ENCODE measurements at places on chromosomes 11 and 22.

- DNase-seq = no peak
Measured at GRCh38 chr11:123833095-123833494, 26.9 kb upstream of the OR6M1 start.

GRCh38 chr11:15418921-15419320 lies 304.2 kb downstream of the INSC start:
- no peak for DNase-seq

DNA sequence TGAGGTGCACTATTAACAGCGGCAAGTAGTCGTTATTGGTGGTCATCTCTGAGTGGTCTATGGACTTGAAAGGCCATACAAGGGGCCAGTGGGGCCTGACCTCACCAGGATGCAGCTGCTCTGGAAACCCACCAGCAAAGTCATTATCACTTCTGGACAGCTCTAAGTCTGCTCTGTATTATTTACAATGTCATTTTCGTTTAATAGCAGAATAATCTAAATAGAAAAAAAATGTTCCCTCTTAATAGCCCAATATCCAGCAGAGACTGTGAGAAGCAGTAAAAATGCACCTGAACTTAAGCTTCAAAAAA lies 85.0 kb upstream of the EED start:
- DNase-seq = no peak

GRCh38 chr11:22763166-22763565 lies 66.4 kb downstream of the SVIP start:
- no peak for DNase-seq

DNA sequence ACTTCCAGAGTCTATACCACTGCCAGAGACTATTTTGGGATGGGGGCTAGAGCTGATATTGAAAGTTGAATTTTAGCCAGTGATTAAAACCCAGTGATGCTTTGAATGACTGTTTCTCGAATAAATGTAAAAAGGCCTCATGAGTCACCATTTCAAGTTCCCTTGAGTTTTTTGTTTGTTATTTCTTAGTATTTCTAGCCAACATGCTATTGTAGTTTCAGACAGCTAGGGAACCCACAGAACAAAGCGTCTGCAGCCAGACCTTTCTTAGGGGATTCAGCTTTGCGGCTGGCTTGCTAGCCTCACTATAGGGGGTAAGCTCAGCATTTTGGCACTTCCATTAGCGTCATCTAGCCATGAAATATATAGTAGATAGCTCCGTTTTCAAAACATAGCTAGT lies 66.5 kb downstream of the DBX1 start:
- no peak for DNase-seq

DNA sequence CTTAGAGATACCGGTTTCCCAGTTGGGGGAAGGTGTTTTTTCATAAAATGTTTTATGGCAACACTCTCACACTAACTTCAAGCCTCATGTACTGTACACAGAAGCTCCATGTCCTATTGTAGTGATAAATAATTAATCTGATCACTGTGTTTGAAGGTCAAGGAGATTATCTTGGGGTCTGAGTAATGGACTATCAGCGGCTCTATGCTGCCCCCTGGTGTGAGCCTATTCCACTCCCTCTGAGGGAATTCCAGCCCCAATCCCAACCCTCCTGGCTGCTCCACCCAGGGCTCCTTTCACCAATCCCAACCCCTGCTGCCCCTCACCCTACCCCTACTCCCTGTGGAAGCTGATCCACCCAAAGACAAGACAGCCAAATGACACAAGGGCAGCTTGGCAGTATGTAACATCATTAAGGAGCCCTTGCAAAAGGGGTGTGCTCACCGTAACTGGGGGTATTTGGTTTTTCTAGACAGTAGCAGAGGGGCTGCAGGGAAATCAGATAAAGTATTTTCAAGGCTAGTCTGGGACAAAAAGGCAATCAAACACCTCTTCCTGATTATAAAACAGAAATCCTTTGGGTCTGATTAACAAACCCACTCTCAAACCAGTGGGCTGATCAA lies 22.3 kb downstream of the HPS4 start:
- DNase-seq = peak; percentile 8

- DNase-seq = no peak
Measured at GRCh38 chr11:132886335-132886734, 646.0 kb downstream of the OPCML start.

DNA sequence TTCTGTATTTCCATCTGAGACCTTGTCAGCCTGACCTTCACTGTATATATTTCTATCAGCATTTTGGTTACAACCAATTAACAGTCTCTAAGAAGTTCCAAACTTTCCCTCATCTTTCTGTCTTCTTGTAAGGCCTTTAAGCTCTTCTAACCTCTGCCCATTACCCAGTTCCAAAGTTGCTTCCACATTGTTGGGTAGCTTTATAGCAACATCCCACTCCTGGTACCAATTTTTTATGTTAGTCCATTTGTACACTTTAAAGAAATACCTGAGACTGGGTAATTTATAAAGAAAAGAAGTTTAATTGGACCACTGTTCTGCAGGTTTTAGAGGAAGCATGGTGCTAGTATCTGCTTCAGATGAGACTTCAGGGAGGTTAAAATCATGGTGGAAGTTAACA lies 1979.7 kb upstream of the RAG2 start:
- no peak for DNase-seq

DNA sequence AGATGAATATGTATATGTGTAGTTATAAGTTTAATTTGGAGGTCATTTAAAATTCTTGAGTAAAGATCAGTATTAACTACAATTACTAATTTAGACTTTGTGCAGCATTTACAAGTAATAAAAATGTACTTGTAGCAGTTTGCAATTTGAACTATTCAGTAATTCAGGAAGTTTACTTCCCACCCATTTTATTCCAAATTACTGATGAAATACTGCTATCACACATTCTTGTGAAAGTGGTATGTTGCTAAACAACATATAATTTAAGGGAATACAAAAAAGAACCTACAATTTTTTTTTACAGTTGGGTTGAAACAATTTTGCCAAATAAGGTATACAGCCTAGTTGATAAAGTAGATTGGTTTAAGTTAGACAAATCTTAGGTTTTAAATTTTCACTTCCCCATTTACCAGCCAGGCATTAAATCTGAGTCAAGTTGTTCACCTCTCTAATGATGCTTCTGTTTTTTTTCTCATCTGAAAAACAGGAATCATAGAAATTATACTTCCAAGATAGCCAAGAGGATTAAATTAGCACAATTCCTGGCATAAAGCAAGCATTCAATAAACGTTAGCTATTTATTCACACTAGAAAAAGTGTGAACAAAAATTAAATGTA lies 45.3 kb downstream of the ZBTB44 start:
- no peak for DNase-seq

- no peak for DNase-seq
Measured at GRCh38 chr11:86624366-86624765, 48.0 kb downstream of the ME3 start.
